ENCODE measurements at places on chromosomes 5 and 9.

- peak; percentile 41 for DNase-seq
Observed at GRCh38 chr9:75382126-75382525, 293.8 kb downstream of the OSTF1 start.

- DNase-seq: no peak
Observed at GRCh38 chr5:159799701-159800100, 116.6 kb upstream of the ADRA1B start.

- no peak for DNase-seq
Observed at GRCh38 chr9:5579881-5580280, 49.0 kb upstream of the RIC1 start.

DNA sequence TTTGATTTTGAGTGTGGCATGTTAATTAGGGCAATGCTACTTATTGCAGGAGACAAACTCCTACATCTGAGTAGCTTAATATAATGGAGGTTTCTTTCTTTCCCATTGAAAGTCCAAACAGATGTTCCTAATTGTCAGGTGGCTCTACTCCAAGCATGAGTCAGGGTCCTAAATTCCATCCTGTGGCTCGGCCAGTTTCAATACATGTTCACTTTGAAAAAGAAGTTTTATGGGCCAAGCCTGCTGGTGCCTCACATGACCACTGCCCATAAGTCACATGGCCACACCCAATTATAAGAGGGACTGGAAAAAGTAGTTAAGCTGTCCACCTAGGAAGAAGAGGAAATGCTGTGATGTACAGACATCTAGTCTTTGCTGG is 170.4 kb downstream of the ARRDC3 start:
- DNase-seq: peak; percentile 88

DNA sequence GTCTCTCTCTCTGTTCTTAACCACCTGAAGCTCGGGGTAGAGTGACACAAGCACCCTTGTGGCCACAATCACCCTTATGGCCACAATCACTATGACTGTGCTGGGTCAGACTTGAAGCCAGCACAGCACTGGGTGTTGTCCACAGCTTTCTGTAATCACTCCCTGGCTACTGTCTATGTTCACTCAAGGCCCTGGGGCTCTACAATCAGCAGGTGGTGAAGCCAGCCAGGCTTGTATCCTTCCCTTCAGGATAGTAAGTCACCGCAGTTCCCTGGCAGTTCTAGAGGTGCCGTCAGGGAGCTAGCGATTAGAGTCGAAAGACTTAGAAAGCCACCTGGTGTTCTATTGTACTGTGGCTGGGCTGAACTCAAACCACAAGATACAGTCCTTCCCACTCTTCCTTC is 44.2 kb downstream of the GDA start:
- DNase-seq: no peak

- no peak for DNase-seq
Observed at GRCh38 chr5:124739634-124740025, 6.8 kb downstream of the ZNF608 start.

GRCh38 chr5:116340799-116341198 is 233.8 kb downstream of the SEMA6A start:
- DNase-seq: no peak

- no peak for DNase-seq
Observed at GRCh38 chr9:132754236-132754635, 84.0 kb downstream of the GTF3C4 start.

Measured in fibroblast of skin of back (primary cell).